Mucosa of descending colon (tissue), 3 donors: ENCODE measurements at places on chromosomes 2 and 18. TPM values are rescaled to one million over a fixed set of nuclear protein-coding genes. Genes with fewer than 3 reads are reported as not detected.

DNA sequence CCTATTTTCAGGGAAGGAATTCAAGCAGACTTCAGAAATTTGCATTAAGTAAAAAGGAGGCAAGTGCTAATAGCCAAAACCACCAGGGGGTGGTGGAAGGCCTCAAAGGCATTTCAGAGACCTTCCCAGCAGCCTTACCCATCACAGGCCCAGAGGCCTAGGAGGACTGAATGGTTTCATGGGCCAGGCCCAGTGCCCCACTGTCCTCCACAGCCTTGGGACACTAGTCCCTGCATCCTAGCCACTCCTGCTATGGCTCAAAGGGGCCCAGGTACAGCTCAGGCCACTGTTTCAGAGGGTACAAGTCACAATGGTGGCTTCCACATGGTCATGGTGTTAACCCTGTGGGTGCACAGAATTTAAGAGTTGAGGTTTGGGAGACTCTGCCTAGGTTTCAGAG, 58.6 kb upstream of the CHAC2 start:
- no peak for DNase-seq

- peak; percentile 34 for DNase-seq
Observed at GRCh38 chr2:20609349-20609994, 41.4 kb downstream of the HS1BP3 start.

- DNase-seq, result peak; percentile 85
Observed at GRCh38 chr2:160207804-160208654, 8.0 kb upstream of the ITGB6 start.

- DNase-seq, result no peak
Observed at GRCh38 chr2:160565099-160565845, 71.7 kb upstream of the RBMS1 start.

DNA sequence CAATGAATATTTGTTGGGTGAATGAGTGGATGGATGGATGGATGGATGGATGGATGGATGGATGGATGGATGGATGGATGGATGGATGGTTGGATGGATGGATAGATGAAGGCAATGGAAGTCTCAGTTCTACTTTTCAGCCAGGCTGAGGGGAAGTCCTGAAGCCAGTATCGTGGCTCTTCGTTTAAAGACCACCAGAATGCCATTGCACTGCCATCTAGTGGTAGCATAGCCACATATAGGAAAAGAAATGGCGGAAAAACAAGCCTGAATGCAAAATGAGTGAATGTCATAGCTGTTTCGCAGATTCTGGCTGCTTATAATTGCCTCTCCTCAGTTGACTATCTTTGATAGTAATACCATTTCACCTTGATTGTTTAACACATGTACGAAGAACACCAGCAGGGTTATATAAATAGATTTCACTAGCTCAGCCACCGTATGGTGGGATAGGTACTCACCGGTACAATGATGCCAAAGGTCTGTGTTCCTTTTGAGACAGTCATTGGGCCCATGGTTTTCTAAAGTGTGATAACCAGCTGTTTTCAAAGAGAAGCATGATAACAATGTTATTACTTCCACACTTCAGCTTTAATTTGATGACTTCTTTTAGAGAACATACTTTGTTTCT, 62.3 kb upstream of the GREB1L start:
- DNase-seq, result peak; percentile 77

- no peak for DNase-seq
Observed at GRCh38 chr2:181462033-181462432, 4.8 kb downstream of the ITGA4 start.

GRCh38 chr2:136127356-136127755, 9.4 kb upstream of the CXCR4 start:
- DNase-seq, result no peak

- no peak for DNase-seq
Observed at GRCh38 chr18:79825913-79826312, 28.2 kb downstream of the KCNG2 start.

GRCh38 chr2:69143748-69144360, 130.9 kb downstream of the ANTXR1 start:
- DNase-seq, result no peak

DNA sequence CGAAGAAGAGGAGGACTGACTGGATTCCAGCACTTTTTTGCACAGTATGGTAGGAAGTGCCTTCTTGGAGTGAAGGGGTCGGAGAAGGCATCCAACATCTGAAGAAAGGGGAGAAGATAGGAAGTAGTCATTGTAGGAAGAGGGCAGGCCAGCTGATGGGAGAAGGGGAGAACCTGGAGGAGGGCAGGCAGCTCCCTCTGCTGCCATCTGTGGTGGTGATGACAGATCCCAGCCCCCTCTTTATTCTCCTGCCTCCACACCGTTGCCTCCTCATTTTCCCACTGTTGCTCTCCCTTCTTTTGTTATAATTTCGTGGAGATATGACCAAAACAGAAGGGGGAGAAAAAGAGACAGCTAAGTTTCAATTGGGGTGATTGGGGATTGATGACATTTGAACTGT, 2.9 kb upstream of the SCYGR2 start:
- no peak for DNase-seq

The PAX3 gene
- total RNA-seq, result not detected

The CCDC141 gene
- 1.5 TPM for total RNA-seq
